ENCODE measurements at places on chromosomes 5 and 9.

DNA sequence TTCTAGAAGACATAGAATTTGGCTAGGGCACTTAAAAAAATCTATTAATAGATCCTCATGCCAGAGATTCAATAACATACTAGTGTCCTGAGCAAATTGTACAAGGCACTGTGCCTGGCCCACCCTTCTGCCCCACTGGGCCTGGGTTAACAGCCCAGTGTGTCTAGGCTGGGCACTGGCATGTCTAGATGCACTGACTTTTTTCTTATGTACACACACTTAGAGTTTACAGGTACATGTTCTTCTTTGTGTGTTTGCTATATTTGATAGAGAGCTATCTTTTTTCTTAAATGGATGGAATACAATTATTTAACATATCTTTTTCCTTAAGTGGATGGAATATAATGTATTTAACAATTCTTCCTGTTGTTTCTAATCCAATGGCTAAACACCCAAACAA lies 241.5 kb downstream of the AUH start:
- no peak overlapping the region for H3K27ac ChIP-seq
- H3K4me3 ChIP-seq, result no peak overlapping the region
- peaks cover 70% of the 10 kb centered on the region for H3K36me3 ChIP-seq
- peaks cover 36% of the 10 kb centered on the region for H3K4me1 ChIP-seq
- no peak for DNase-seq

DNA sequence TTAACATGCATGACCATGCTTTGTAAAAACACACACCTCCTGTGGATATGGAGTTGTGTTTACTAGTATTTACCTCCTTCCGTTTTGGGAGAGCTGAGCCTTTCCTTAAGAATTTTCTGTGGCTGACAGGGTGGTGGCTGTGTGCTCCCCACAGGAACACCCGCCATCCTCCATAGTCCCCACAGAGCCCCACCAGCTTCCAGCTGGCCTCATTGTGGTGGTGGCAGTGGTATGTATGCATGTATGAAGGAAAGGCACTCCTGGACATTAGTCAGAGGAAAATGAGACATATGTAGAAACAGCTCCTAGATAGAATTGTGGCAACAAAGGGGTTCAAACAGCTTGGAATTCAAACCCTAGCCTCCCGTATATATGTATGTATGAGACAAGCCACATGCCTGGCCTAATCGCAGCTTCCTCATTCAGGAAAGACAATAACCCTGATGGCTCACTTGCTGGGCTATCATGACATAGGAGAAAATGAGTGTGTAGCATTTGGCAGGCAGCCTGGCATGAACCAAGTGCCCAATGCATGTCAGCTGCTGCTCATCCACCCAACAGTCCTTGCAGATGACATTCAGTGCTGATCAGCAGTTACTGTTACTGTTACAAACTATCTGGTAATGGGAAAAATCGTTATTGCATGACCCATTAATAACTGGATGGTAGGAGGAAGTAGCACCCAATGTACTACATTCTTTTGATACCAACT lies 459.7 kb downstream of the EBF1 start:
- H3K36me3 ChIP-seq, result no peaks in the 10 kb centered on the region
- peaks cover 8% of the 10 kb centered on the region for H3K27me3 ChIP-seq
- no peaks in the 10 kb centered on the region for H3K4me1 ChIP-seq
- DNase-seq, result no peak
- H3K27ac ChIP-seq, result no peak overlapping the region

DNA sequence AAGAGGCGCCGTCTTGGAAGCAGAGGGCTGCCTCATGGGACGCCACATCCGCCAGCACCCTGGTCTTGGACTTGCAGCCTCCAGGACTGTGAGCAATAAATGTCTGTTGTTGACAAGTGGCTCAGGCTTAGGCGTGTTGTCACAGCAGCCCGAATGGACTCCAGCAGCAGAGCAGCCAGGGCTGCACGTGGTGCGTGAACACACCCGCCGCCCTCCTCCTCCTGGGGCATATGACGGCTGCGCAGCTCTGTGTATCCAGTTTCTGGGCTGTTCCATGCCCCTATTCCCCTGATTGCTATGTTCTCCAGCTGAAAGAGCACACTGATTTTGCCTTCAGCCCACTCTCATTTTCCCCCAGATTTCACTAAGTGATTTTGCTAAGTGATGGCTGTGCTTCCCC lies 36.0 kb upstream of the CLPTM1L start:
- no peaks in the 10 kb centered on the region for H3K36me3 ChIP-seq
- no peak for DNase-seq
- H3K27ac ChIP-seq, result no peak overlapping the region

GRCh38 chr9:92740446-92740961 lies 24.1 kb downstream of the BICD2 start:
- peak overlapping the region; percentile 34 for H3K27ac ChIP-seq
- no peak overlapping the region for H3K4me3 ChIP-seq
- no peak for DNase-seq
- no peaks in the 10 kb centered on the region for H3K36me3 ChIP-seq
- H3K27me3 ChIP-seq, result no peaks in the 10 kb centered on the region

DNA sequence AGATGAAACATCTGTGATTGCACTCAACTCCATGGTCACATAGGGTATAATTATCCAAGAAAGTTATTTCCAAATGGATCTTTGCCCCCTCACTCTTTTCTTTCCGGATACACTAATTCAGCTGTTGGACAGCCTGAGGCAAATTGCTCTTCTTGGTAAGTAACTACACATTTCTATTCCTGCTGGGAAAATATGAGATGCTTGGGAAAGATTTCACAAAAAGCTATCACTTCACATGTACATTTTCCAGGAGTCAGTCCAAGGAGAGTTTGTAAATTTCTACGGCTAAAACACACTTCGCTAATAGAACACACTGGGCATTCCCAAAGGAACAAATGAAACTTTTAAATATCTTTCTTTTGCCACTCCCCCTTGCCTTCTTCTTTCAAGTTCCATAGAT lies 123.0 kb upstream of the GRIA1 start:
- no peaks in the 10 kb centered on the region for H3K36me3 ChIP-seq
- no peaks in the 10 kb centered on the region for H3K4me1 ChIP-seq
- no peak for DNase-seq
- no peak overlapping the region for H3K27ac ChIP-seq

GRCh38 chr5:73564675-73565074 lies 764 bp downstream of the ANKRA2 start:
- DNase-seq, result peak; percentile 44
- peak overlapping the region; percentile 100 for H3K27ac ChIP-seq
- peak overlapping the region; percentile 97 for H3K4me3 ChIP-seq
- no peaks in the 10 kb centered on the region for H3K27me3 ChIP-seq

GRCh38 chr9:88802533-88802932 lies 188.7 kb upstream of the S1PR3 start:
- DNase-seq, result no peak
- peaks cover 13% of the 10 kb centered on the region for H3K27me3 ChIP-seq
- no peak overlapping the region for H3K27ac ChIP-seq
- H3K4me3 ChIP-seq, result no peak overlapping the region
- no peaks in the 10 kb centered on the region for H3K36me3 ChIP-seq

- peaks cover 6% of the 10 kb centered on the region for H3K4me1 ChIP-seq
- H3K4me3 ChIP-seq, result peak overlapping the region; percentile 32
- no peak for DNase-seq
- peaks cover 26% of the 10 kb centered on the region for H3K36me3 ChIP-seq
- H3K27ac ChIP-seq, result peak overlapping the region; percentile 57
- no peaks in the 10 kb centered on the region for H3K27me3 ChIP-seq
These were observed 228.5 kb downstream of the COMMD10 start for GRCh38 chr5:116313366-116313765.

DNA sequence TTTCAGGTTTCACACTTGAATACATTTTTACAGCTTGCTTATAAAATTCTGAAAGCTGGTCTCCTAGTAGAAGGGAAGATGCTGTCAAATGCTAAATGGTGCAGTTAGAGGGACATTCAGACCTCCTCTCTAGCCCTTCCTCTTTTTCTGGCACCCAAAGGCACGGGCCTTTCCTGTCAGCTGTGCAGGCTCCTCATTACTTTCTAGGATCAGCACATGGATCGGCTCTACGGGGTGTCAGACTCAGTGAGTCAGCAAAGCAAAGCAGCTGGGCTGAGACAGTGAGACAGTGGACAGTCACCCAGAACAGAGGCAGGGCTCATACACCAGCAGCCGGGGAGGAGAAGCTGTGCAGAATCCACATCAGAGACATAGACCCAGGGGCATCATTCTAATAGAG lies 80.0 kb upstream of the TNC start:
- no peaks in the 10 kb centered on the region for H3K36me3 ChIP-seq
- peaks cover 56% of the 10 kb centered on the region for H3K27me3 ChIP-seq
- H3K4me1 ChIP-seq, result no peaks in the 10 kb centered on the region
- H3K4me3 ChIP-seq, result no peak overlapping the region
- H3K27ac ChIP-seq, result no peak overlapping the region
- DNase-seq, result no peak

GRCh38 chr9:88537761-88538091 lies 2.7 kb downstream of the NXNL2 start:
- H3K27me3 ChIP-seq, result peaks cover 54% of the 10 kb centered on the region
- DNase-seq, result peak; percentile 75
- H3K4me1 ChIP-seq, result peaks cover 14% of the 10 kb centered on the region
- H3K4me3 ChIP-seq, result no peak overlapping the region
- H3K36me3 ChIP-seq, result no peaks in the 10 kb centered on the region
- no peak overlapping the region for H3K27ac ChIP-seq

GRCh38 chr9:121367306-121368137 lies 2.5 kb downstream of the STOM start:
- H3K4me1 ChIP-seq, result peaks cover 69% of the 10 kb centered on the region
- no peaks in the 10 kb centered on the region for H3K27me3 ChIP-seq
- H3K4me3 ChIP-seq, result peak overlapping the region; percentile 79
- no peak for DNase-seq

GRCh38 chr9:76027416-76027815 lies 136.9 kb downstream of the PCSK5 start:
- no peaks in the 10 kb centered on the region for H3K27me3 ChIP-seq
- no peaks in the 10 kb centered on the region for H3K36me3 ChIP-seq
- DNase-seq, result no peak
- no peak overlapping the region for H3K4me3 ChIP-seq

- no peak overlapping the region for H3K27ac ChIP-seq
- no peak for DNase-seq
- no peaks in the 10 kb centered on the region for H3K4me1 ChIP-seq
- no peak overlapping the region for H3K4me3 ChIP-seq
These were observed 3.0 kb upstream of the SYNPO start for GRCh38 chr5:150637245-150638052.

- no peak for DNase-seq
- H3K4me1 ChIP-seq, result no peaks in the 10 kb centered on the region
- peaks cover 29% of the 10 kb centered on the region for H3K27me3 ChIP-seq
- H3K27ac ChIP-seq, result no peak overlapping the region
- H3K4me3 ChIP-seq, result no peak overlapping the region
- peaks cover 4% of the 10 kb centered on the region for H3K36me3 ChIP-seq
These were observed 1.7 kb upstream of the HTR1A start for GRCh38 chr5:63963926-63964325.

GRCh38 chr9:26159575-26160392 lies 481.5 kb upstream of the TUSC1 start:
- no peak overlapping the region for H3K4me3 ChIP-seq
- DNase-seq, result no peak
- no peaks in the 10 kb centered on the region for H3K4me1 ChIP-seq
- H3K36me3 ChIP-seq, result no peaks in the 10 kb centered on the region
- no peak overlapping the region for H3K27ac ChIP-seq

GRCh38 chr9:131308452-131308851 lies 18.9 kb downstream of the PLPP7 start:
- no peaks in the 10 kb centered on the region for H3K36me3 ChIP-seq
- H3K27me3 ChIP-seq, result no peaks in the 10 kb centered on the region
- H3K4me1 ChIP-seq, result peaks cover 11% of the 10 kb centered on the region
- H3K4me3 ChIP-seq, result no peak overlapping the region

GRCh38 chr5:152288499-152288898 lies 116.6 kb downstream of the NMUR2 start:
- no peaks in the 10 kb centered on the region for H3K27me3 ChIP-seq
- H3K36me3 ChIP-seq, result no peaks in the 10 kb centered on the region
- no peak overlapping the region for H3K27ac ChIP-seq

- no peaks in the 10 kb centered on the region for H3K36me3 ChIP-seq
- no peak overlapping the region for H3K4me3 ChIP-seq
- no peak overlapping the region for H3K27ac ChIP-seq
- DNase-seq, result no peak
- no peaks in the 10 kb centered on the region for H3K27me3 ChIP-seq
These were observed 456.5 kb upstream of the ZNF608 start for GRCh38 chr5:125202871-125203438.

DNA sequence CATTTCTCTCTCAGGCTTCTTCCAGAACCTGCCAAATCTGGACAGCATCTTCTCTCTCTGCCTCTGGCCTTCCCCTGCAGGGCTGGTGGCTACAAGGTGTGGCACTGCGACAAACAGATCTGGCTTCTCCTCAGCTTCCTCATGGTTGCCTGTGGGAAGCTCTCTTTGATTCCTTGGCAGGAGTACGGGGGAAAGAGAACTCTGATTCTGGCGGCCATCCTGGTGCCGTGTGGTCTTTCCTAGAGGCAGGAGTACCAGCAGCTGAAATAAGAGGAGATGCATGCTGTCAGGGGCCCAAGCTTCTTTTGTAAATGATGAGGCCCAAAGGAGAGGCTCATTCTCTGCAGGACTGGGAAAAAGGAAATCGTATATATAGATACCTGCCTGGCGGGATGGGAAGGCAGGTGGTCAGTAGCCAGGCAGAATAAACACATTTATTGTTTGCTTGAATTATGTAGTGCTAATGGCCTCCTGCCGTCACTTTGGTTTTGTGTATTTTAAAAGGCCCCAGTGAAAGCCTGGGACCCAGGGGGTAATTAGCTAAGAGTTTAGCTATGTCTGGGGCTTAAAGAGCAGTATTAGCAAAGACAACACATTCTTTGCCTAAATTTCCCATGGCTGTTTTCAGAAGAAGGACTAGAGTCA lies at the start of gene CER1:
Gene CER1, minus strand, starts transcription at position 343 of the 645 bp plus-strand sequence. Its CDS starts 61 bp downstream, at position 282.
- no peak within 1 kb of the TSS for H3K4me3 ChIP-seq
- H3K36me3 ChIP-seq, result no peaks in the 10 kb centered on the region
- no peak for DNase-seq
- H3K27ac ChIP-seq, result no peak within 1 kb of the TSS
- H3K4me1 ChIP-seq, result no peaks in the 10 kb centered on the region

DNA sequence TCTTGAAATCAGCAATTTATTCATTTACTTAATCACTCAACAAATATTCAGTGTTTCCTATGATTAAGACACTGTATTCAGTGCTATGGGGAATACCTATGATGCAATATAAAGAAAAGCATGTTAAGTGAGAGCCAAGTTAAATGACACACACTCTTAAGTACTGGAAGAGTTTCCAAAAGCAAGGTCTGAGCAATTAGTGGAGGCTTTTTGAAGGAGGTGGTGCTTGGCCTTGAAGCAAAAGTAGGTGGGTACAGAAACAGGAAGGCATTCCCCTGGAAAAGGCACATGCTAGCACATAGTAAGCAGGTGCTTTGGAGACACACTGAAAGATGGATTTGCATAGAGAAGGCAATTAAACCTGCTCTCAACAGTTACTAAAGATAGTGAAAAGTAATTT lies 4.0 kb downstream of the TSLP start:
- H3K27me3 ChIP-seq, result peaks cover 58% of the 10 kb centered on the region
- no peaks in the 10 kb centered on the region for H3K36me3 ChIP-seq
- peaks cover 19% of the 10 kb centered on the region for H3K4me1 ChIP-seq
- no peak overlapping the region for H3K27ac ChIP-seq
- no peak overlapping the region for H3K4me3 ChIP-seq

GRCh38 chr5:16548115-16548514 lies 68.7 kb downstream of the RETREG1 start:
- no peak for DNase-seq
- peaks cover 2% of the 10 kb centered on the region for H3K4me1 ChIP-seq
- no peak overlapping the region for H3K4me3 ChIP-seq
- no peaks in the 10 kb centered on the region for H3K36me3 ChIP-seq

- no peaks in the 10 kb centered on the region for H3K27me3 ChIP-seq
- DNase-seq, result peak; percentile 78
- peaks cover 7% of the 10 kb centered on the region for H3K36me3 ChIP-seq
- no peak overlapping the region for H3K4me3 ChIP-seq
These were observed 27.6 kb downstream of the AQP7 start for GRCh38 chr9:33374634-33375237.
